ENCODE measurements at places on chromosomes 1 and 21. TPM values are rescaled to one million over a fixed set of nuclear protein-coding genes. Genes with fewer than 3 reads are reported as not detected.

GRCh38 chr1:212819726-212820125 is 27.7 kb downstream of the SPATA45 start:
- no peak for DNase-seq

LCE1B gene
- not detected for total RNA-seq

TDRKH gene
- total RNA-seq, result 1.1 TPM

PRSS38 gene
- not detected for total RNA-seq

DNA sequence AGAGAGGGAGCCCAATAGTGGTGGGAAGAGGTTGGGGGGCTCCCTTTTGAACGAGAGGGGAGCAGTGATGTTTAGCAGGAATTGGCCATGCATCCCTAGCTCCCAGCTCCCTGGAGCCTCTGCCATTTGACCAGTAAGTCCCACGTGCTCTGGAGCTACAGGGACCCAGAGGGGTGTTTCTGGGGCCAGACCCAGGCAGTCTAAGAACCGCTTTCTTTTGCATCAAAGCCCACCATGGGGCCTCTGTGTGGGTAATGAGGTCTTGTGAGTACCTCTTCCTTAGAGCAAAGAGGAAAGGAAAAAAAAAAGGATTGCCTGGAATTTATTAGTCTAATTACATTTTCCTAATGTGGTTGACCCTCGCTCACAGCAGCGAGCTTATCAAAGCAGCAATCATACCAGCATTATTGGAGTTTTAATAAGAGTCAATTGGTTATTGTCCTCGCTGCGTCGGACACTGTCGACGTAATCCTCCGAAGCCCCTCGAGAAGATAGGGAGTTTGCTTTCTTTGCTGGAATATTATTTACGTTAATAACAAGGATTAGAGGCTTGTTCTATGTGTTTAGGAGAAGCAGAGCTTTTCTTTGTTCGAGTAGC is 17.6 kb downstream of the ACTL8 start:
- no peak for DNase-seq

DNA sequence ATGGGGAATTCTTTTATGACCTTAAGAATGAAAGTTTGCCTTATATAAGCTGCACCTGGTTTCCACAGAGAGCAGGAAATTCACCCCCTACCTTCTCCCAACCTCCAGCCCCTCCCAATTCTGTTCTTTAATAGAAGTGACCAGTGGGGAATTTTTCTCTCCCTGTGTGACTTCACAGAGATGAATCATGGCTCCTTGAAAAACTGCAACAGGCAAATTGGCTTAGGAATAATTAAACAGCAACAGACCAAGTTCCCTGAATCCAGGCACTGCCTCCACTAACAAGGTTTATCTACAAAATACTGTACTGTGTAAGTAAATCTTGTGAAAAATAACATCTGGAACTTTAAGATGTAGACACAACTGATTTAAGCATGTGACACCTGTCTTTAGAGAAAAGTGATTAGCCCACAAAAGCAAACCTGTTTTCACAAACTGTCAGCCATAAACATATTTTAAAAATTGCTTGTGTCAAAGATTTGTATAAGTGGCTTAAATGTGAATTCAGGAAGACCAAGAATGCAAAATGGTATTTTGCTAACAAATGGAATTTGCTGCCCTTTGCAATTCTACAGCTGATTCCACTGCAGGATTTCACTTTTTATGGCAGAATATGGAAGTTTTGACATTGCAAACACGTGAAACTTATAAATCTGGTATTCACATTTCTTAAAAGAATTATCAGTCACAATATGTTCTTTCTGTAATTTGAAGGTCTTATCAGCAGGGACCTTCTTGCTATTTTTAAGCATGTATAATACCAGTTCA is 54.0 kb downstream of the ALG14 start:
- DNase-seq, result no peak

DNA sequence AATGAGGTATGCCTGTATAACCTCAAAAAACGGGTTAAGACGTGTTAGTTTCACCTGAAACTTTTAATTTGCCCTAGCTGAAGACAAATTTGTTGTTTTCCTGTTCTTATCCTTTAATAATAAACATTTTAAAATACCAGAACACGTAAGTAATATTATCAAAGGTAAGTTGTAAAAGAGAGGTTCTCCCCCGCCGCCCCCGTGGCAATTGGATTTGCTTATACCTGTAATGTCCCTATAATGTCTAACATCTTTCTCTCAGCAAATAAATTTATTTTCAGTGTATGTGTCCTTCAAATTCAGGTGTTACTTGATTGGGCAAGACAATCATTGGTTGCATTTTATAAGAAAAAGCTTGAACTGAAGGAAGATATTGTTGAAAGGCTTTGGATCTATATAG is 5.9 kb downstream of the URB2 start:
- DNase-seq, result no peak

GRIK3 gene
- not detected for total RNA-seq

DNAH14 gene
- 25.0 TPM for total RNA-seq

- DNase-seq, result no peak
Observed at GRCh38 chr1:67040405-67040804, 13.5 kb downstream of the SLC35D1 start.

- DNase-seq, result peak; percentile 93
Observed at GRCh38 chr1:46315669-46316403, 12.3 kb downstream of the UQCRH start.

GRCh38 chr1:218259800-218260199 is 25.3 kb upstream of the RRP15 start:
- DNase-seq, result no peak

DMBX1 gene
- not detected for total RNA-seq

MYCL gene
- 0.88 TPM for total RNA-seq

MTF2 gene
- 15.9 TPM for total RNA-seq

DNA sequence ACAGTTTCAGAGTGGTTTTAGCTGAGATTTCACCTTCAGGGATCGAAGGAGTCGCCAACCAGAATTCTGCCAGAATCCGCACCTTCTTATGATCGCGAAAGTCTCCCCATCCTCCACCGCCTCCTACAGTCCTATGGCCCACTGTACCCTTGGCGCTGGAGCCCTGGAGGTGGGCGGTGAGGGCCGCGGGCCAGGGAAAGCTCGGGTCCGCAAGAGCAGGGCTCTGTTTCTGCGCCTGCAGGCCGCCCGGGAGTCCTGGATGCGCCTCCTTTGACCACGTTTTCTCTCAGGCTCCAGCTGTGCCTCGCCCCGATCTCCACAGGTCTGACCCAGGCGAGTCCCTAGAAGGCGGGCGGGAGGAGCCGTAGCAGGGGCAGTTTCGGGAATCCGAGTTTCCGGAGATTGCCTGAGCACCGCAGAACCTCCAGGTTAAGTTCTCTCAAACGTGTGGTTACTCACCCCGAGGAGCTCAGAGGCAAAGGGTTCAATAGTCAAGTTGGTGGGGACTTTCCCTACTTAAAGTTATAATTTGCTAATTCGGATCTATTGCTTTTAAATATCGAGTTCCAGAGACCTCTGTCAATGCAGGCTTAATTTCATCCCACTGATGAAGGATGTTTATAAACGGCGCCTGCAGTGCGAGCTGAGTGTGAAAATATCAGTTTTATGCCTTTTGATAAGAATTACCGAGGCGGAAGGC is 3.2 kb upstream of the LHX8 start:
- peak; percentile 25 for DNase-seq

- peak; percentile 94 for DNase-seq
Observed at GRCh38 chr1:24964811-24965570, 34.9 kb upstream of the RUNX3 start.

TMEM82 gene
- not detected for total RNA-seq

- peak; percentile 96 for DNase-seq
Observed at GRCh38 chr1:22861764-22862440, 110.8 kb downstream of the LACTBL1 start.

GRCh38 chr1:153945795-153946621 is 510 bp downstream of the DENND4B start:
- peak; percentile 99 for DNase-seq

DNA sequence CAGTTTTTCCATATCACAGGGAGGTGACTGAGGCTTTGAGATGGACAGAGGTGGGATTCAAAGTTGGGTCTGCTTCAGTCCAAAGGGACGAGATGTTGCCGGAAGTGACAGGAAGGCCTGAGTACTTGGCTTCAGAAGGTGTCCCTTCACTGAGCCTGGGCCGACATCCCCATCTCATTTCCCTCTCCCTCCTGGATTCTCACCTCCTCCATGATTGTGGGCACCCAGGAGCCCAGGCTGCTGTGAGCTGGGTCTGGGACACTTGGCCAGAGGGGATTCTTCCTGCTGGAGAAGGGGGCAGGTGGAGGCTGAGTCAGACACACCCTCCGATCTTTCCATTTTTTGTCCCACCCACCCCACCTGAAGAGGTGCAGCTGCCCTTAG is 2.8 kb upstream of the MRPS15 start:
- peak; percentile 78 for DNase-seq

FCRLA gene
- total RNA-seq, result 1.4 TPM

GBP6 gene
- not detected for total RNA-seq

TDRD5 gene
- total RNA-seq, result not detected

- DNase-seq, result no peak
Observed at GRCh38 chr1:21099869-21100131, 76.9 kb downstream of the EIF4G3 start.

GRCh38 chr1:20216574-20216973 is 30.3 kb upstream of the PLA2G2C start:
- DNase-seq, result no peak

DNA sequence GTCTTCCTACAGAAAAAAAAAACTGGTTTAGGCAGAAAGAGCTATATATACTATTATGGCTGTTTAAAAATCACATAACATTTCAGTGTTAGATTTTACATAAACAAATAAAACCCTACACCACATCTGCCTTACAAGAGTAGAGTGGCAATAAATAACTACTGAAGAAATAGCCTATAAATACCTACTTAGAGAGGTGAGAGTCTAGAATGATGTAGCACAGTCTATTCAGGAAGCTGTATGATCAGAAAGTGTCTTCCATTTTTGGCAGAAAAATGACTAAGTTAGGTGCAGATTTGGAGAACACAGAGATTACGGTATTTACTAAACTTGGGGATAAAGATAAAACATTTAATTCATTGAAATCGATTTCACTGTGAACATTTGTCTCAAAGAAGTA is 75.5 kb downstream of the VAV3 start:
- no peak for DNase-seq

DNA sequence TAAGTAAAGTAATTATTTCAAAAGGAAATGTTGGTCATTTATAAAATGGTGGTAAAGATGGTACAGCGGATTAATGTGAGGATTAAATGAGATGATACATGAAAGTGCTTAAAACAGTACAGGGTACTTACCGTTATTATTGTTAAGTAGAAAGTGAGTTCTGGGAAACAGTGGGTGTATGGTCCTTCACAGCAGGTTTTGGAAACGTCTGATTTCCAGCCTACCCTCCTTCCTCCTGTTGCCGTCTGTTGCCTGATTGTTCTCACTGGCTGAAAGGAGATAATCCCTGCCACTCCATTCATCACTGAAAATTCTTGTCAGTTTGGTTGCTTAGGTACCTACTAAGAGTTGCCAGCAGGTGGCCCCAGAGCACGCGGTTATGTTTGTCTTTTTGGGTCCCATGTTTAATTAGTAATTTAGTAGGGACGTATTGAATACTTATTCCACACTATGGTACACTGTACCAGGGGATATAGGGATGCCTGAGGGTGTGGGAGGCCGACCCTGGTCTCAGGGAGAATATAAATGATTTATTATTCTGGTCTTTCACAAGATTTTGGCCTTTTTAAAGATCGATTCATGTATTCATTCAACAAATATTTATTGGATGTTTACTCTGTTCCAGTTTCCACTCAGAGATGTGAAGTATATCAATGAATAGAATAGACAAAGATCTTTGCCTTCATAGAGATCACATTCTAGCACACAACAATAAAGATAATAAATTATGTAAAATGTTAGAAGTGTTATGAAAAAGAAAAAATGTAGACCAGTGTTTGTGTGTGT is 30.8 kb upstream of the RPTN start:
- DNase-seq, result peak; percentile 89

DNA sequence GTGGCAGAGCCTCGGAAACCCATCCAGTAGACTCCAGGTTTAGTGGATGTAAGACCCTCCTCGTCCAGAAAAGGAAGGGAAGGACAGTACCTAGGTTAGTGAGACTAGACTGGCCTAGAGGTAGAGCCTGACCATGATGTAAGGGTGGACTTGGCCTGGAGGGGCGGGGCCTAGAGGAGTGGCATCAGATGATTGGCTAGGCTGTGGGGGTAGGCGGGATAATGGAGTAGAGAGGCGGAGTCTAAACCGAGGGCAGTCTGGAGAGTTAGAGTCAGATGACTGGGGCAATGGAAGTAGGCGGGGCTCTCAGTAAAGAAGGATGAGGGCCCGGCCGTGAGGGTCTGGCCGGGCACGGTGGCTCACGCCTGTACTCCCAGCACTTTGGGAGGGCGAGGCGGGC is 70.1 kb downstream of the EPHB2 start:
- no peak for DNase-seq

ANGPTL3 gene
- under 0.01 TPM for total RNA-seq

PALMD gene
- 5.6 TPM for total RNA-seq

AMY1B gene
- not detected for total RNA-seq

GRCh38 chr1:14658642-14659041 is 60.2 kb downstream of the KAZN start:
- no peak for DNase-seq

GRCh38 chr1:64282351-64282750 is 78.9 kb downstream of the UBE2U start:
- DNase-seq, result peak; percentile 31

DNA sequence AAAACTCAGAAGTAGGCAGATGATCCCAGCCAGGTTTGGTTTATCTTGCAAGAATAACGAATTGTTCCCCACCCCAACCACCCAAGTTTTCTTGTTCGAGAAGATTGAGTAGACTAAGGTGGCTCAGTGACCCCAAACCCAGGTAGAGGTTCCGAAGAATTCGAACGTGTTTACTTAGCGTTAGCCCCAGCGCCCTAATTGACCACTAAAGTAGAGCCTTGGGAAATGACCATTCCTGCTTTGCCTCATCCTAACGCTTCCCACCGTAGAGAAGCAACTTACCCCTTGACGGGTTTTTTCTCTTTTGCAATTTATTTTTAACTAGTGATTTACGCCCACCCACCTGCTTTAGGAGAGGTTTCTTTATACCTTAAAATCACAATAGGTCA is 870 bp downstream of the FBXO28 start:
- peak; percentile 69 for DNase-seq

- DNase-seq, result no peak
Observed at GRCh38 chr1:43153443-43153842, 18.6 kb downstream of the EBNA1BP2 start.

AIM2 gene
- total RNA-seq, result 0.59 TPM

DNA sequence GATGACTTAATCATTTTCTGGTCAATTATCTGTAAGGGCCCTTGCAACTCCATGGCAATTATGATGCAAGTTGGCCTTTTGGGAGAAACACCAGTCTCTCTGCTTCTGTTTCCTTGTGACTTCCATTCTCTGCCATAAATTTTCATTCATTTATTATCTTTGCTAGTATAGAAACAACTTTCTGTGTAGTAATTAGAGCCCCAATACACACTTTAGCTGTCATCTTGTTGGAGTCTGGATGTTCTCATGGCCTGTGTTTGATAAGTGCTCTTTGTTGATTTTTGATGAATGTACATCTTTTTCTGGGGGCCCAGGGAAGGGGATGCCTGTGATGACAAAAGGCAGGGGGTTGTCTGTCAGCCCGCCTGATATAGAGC is 22.4 kb downstream of the PROX1 start:
- DNase-seq, result no peak

Measured in osteoblast (primary cell).